Suppressor macrophage (primary cell): ENCODE measurements at places on chromosomes 16 and 17.
A peak's percentile ranks its signal among the peaks of the same experiment; 100 is the strongest.

GRCh38 chr17:50425682-50426471 lies at the start of gene ACSF2:
Gene ACSF2 (plus strand): TSS chr17:50426218. CDS start chr17:50426262, 44 bp downstream.
- DNase-seq: peak; percentile 64

GRCh38 chr17:28086519-28086918 lies 44.0 kb downstream of the NLK start:
- DNase-seq: no peak

GRCh38 chr17:9521062-9521461 lies 54.6 kb downstream of the STX8 start:
- DNase-seq: peak; percentile 24

DNA sequence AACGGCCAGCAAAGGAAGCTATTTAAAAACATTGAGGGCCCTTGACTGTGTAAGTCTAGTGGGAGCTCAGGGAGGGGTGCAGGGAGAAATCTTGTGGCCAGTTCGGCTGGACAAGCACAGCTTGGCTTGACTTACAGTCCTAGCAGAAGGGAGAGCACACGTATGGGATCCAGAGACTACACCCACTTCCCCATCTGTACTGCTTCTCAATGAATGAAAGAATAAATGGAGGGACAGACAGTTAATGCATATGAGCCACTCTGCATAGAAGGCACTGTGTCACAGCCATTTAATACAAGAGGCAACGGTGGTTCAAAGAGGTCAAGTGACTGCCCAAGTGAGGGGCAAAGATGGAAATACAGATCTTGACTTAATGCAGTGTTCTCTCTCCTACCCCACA lies 15.5 kb downstream of the GTF3C1 start:
- no peak for DNase-seq

GRCh38 chr17:64951877-64952276 lies 32.6 kb upstream of the LRRC37A3 start:
- DNase-seq: no peak

DNA sequence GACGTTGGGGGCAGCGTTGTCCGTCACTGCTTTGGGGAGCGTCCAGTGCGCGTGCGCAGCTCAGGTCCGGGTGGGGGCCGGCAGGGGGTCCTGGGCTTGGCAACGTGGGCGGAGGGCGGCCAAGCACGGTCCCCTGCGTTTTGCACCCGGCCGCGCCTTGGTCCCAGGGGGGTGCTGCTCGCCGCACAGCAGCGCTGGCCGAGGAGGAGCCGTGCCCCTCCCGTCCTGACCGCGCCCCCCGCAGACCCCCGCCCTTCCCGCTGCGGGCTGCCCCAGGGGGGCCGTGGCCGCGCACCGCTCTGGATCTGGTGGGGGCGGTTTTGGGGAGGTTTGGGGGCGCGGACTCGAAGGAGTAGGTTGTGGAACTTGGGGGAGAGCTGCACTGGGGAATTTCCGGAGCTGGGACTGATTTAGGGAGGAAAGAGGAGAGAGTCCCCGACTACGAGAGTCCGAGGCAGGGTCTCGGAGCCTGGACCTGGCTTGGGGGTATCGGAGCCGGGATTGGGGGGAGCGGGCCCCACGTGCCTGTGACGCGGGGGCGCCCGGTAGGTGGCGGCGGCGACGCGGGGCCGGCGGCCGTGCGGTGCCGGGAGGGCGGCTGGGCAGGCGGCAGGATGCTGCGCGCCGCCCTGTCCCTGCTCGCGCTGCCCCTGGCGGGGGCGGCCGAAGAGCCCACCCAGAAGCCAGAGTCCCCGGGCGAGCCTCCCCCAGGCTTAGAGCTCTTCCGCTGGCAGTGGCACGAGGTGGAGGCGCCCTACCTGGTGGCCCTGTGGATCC lies at the start of gene SLC9A5:
Gene SLC9A5 (plus strand): TSS at position 579 of the 777 bp plus-strand sequence. CDS start 36 bp downstream, at position 615.
- peak; percentile 43 for DNase-seq

DNA sequence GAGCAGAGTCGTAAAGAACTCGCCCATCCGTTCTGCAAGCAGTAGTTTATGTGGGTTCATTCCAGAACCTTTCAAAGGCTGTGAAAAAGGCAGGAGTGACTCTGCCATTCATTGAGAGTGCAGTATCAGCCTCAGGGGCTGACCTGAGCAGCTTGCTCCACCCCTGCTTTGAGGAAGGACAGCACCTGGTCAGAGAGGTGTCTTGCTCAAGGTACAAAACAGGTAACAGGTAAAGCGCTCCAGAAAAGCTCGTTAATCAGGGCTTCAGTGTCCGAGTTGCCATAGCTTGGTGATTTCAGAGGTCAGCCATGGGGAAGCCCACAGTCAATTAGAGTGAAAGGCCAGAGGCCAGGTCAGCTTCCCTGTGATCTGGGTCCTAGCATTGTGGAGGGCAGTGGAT lies 251.1 kb downstream of the ABCC12 start:
- DNase-seq: no peak

- DNase-seq: no peak
Measured at GRCh38 chr16:888901-889570, 81.7 kb downstream of the LMF1 start.

GRCh38 chr17:18229771-18230170 lies 4.3 kb downstream of the LLGL1 start:
- no peak for DNase-seq

GRCh38 chr16:51312363-51313150 lies 161.5 kb upstream of the SALL1 start:
- DNase-seq: no peak

DNA sequence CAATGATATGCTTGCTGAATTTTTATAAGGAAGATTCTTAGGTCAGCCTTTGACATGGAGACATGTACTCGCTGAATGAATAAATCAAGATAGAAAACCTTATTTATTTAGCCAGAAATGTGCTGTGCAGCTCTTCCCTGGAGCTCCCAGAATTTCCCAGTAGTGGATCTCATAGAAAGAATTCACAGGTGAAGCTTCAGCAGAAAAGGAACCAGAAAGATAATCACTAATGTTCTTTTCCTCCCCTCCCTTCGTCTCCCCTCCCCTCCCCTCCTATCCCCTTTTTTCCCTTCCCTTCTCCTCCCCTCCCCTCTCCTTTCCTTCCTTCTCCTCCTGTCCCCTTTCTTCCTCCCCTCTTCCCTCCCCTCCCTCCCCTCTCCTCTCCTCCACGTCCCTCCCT lies 158.2 kb downstream of the MAP2K6 start:
- no peak for DNase-seq

GRCh38 chr16:66275775-66276428 lies 90.6 kb upstream of the CDH5 start:
- peak; percentile 72 for DNase-seq

DNA sequence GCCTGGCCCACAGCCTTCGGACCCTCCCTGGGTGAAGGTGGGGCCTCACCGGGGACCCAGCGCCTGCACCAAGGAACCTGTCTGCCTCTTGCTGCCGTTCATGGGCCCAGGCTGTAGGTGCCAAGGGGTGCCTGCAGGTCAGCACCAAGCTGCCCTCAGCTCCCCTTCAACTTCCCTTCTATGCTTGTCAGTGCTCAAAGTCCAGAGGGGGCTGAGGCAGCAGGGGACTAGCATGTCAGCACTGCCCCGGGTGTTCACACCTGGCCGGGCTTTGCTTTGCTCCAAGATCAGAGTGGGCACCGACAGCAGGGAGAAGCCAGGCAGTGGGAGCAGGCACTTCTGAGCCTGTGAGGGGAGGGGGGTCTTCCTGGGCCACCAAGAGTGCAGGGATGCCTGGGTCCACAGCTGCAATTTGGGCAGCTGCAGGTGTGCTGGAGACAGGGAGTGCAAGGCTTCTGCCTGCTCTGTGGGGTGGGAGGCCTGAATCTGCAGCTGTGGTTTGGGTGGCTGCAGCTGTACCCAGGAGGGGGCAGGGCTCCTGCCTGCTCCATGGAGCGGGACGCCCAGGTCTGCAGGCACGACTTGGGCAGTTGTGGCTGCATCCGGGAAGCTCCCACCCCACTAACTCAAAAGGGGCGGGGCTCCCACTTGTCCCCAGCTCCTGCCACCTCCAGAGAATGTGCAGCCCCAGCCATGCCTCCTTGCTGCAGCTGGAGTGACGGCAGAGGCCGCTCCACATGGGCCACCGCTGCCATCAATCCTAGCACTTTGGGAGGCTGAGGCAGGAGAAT lies 27.6 kb upstream of the PRM1 start:
- DNase-seq: no peak

- peak; percentile 30 for DNase-seq
Measured at GRCh38 chr17:32492648-32493289, 6.0 kb downstream of the CDK5R1 start.
